ENCODE measurements at places on chromosomes 3 and 15.

- no peak for DNase-seq
These were observed 25.0 kb downstream of the SEC61A1 start for GRCh38 chr3:128077202-128077624.

DNA sequence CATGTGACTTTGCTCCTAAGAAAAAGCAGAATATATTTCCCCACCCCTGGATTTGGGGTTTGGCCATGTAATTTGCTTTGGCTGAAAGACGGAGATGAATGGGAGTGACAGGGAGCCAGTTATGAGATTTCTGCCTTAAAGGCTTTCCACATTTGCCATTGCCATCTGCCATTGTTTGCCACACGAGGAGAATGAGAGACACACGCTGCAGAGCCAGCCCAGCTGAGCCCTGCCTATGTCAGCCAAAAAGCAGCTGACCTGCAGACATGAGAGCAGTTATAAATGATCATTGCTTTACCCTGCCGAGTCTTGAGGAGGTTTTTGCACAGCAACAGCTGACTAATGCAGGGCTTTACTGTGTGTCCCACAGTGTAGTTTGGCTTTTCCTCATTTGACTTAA, 40.6 kb upstream of the RFTN1 start:
- no peak for DNase-seq

DNA sequence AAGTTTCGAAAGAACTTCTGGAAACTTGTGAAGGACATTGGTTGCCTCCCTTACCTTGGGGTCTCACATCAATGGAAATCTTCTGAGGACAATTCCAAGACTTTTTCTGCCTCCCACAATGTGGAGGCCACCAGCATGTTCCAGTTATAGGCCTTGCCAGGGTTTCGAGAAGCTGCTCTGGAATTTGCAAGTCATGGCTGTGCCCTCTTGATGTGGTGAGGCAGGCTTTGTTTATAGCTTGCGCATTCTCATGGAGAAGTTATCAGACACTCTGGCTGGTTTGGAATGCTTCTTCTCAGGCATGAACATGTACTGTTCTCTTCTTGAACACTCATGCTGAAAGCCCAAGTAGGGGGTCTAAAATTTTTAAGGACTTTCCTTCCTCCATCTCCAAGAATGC, 4.1 kb downstream of the CXCR6 start:
- DNase-seq: no peak

DNA sequence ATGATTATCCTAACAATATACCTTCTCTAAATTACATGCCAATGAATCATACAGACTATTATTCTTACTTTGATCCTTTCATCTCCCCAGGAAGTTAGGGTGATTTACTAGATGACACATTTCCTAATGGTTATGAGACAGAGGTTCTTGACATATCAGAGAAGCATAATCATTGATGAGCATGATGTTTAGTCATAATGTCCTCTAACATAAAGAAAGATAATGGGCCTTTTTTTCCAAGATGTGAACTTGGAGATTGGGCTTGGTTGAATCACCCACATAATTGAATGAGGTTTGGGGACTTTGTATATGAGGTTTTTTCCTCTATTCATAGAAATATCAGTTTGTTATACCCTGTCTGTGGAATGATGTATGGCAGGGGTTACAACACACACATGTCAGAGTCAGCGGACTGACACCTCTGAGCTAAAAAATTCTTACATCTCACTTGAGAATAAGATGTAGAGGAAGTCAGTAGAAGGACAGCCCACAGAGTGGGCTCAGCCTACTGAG, 69.7 kb upstream of the DCBLD2 start:
- DNase-seq: no peak

GRCh38 chr3:138717348-138717747, 108.8 kb downstream of the FAIM start:
- no peak for DNase-seq

GRCh38 chr3:157058392-157059071, 101.4 kb downstream of the CCNL1 start:
- no peak for DNase-seq

DNA sequence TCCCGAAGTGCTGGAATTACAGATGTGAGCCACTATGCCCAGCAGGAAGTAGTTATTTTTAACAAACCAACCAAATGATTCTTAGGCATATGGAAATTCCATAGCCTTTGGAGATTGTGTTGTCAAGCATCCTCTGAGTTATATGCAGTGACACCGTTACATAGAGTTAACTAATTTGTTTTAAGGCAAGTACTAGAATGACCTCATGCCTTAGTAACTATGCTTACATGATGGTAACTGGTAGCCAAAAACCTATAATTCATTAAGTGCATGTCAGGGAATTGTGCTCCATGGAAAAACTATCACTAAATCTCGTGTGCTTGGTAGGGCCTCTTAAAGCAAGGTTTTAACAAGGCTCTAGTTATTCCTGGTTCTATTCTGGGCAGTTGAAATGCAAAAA, 392.8 kb downstream of the TUSC7 start:
- no peak for DNase-seq

DNA sequence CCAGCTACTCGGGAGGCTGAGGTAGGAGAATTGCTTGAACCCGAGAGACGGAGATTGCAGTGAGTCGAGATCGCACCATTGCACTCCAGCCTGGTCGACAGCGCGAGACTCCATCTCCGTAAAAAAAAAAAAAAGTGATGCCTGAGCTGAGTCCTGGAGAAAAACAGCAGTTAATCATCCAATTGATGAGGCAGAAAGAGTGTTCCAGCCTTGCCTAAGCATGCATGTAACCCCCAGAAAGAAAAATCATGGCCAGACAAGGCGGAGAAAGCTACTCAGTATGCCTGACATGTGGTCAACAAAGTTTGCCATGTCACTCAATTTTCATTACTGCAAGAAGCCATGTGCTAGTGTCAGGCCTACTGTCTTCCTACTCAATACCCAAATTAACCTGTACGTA, 593.1 kb upstream of the MDFIC2 start:
- DNase-seq: no peak

DNA sequence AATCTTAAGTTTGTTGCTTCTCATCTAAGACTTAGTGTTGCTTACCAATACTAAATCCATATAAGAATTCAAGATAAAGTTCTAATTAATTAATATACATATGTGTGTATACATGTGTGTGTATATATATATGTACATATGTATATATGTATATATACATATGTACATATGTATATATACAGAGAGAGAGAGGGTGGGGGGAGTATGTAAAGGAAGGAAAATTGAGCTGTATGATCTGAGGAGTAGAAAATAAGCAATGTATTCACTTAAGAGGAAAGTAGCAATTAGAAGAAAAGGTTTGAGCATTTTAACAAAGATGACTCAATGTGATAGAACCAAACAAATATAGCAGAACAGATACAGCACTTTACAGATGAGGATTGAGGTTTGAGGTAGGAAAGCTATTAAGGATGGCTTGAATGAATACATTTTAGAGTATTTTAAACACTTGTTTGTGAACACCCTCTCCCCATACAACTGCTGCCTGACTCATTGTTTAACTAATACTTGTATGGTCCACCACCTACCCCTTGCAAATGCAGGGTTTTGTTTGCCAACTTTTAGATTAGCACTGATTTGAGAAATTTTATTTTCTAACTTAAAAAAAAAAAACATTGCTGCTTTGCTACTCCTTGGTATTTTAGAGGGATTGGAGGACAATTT, 681.1 kb upstream of the CADM2 start:
- DNase-seq: no peak

DNA sequence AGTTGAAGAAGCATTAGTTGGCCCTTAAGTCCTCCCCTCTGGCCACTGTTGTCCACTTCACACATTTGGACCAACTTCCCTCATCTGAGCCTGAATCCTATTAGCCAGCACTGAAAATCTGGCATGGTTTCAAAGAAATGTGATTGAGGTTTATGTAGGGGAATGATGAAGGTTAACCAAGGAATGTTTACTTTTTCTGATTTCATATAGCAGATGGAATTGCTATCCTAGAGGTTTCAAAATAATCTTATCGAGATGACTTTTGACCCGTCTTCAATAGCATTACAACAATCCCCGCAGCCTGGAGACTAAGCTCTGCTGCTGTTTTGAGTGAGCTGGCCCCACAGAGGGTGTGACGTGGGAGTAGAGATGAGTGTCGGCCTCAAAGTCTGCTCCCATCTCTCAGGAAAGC, 200.8 kb upstream of the IL12A start:
- no peak for DNase-seq

DNA sequence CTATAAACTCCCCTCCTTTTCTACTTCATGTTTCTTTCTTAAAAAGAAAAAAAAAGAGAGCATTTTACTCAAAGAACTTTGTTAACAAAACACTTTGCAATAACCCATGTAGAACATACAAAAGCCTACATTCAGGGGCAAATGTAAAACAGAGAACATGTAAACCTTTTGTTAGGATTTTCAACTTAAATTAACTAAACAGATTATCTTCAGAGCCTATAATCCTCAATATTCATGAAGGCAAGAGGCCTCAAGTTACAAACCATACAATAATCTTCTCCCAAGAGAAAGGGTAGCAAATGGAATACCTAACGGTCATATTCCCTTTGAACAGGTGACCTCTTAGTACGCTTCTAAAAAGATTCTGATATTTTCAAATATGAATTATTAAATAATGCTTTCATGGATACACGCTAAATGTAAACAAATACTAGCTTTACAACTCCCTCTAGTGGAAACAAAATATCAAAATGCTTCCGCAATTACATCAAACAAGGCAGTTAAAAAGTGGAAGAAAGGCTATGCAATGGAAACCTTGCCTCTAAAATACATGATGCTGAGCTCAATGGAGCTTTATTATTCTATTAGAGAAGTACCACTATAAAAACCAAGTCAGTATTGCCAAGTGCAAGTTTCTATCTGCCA, 9.9 kb downstream of the CEP152 start:
- no peak for DNase-seq

DNA sequence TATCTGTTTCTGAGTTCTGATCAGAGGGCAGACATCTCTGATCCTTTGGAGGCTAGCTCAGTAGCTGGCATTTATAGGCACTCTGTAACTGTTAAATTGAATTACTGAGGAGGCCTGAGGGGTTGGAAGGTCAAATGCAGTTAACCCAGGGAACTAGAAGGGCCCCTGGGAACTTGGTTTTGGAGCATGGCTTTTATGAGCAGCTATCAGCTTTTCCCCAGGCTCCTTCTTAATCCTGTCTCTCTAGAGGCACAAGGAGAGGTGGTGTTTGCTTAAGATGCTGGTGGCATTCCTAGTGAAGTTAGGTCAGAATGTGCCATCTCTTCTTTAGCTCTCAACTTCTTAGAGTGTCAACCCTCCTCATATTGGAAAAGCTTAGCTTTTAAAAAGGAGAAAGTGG, 128.9 kb downstream of the LPP start:
- no peak for DNase-seq

DNA sequence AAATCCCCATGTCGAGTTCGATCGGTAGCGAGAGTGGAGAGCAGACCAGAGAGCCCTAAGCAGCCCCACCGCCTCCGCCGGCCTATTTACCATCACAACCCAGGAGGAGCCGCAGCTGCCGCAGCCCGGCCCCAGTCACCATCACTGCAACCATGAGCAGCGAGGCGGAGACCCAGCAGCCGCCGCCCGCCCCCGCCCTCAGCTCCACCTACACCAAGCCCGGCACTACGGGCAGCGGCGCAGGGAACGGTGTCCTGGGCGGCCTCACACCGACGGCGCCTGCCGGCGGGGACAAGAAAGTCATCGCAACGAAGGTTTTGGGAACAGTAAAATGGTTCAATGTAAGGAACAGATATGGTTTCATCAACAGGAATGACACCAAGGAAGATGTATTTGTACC, 89.5 kb upstream of the TPM1 start:
- DNase-seq: no peak

DNA sequence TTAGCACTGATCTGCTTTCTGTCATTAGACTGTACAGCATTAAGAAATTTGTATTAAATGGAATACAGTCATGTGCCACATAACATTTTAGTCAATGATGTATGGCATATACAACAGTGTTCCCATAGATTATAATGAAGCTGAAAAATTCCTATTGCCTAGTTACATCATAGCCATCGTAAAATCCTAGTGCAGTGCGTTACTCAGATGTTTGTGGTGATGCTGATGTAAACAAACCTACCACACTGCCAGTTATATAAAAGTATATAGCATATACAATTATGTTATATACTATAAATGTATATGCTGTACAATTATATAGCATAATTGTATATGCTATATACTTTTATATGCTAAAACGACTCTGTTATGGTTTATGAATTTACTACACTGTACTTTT, 41.7 kb downstream of the APH1B start:
- DNase-seq: no peak

DNA sequence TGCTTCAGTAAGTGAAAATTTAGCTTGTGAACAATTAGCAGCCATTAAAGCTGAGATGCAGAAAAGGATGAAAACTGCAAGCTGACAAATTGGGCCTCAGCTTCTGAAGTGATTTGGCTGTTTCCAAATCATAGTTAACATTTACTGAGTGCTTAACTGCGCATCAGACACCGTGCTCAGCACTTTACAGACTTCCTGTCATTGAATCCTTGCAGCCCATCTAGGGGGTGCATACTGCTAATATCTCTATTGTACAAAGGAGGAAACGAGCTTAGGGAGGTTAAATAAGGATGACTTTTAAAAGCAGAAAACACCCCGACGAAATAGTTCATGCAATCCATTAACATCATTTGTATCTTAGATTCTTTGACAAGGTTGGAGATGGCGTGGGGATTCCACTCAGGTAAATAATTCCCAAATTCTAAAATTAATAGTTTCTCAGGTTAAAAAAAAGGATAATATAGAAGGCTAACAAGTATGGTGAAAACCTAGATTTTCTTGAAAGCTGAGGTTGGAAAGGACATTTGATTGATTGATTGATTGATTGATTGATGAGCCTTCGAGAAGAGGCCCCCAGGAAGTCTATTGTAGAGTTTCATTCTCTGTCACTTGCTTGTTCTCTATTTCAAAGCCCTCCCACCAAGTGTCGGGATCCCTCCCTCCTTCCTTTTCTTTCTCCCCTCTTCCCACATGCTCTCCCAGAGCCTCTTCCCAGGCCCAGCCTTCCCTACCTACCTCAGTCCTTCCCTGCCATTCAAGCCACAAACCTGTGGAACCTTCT, 23.5 kb upstream of the EPHB3 start:
- no peak for DNase-seq

GRCh38 chr15:68440136-68440535, 8.2 kb upstream of the ITGA11 start:
- DNase-seq: no peak

DNA sequence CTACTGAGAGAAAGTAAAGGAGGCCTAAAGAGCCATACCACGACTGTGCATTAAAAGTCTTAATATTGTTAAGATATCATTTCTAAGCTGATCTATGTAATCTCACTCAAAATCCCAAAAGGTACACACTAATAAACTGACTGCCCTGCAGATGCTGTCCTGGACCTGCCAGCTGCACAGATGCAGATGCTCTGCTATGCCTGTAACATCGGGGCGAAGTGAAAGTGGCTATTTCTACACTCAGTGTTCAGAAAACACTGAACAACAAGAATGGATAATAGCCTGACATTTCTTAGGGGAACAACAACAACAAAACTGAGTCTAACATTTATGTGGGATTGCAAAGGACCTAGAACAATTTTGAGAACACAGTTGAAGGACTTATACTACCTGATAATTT, 31.9 kb downstream of the RAD18 start:
- no peak for DNase-seq

- no peak for DNase-seq
These were observed 295.6 kb downstream of the GAP43 start for GRCh38 chr3:115918900-115919299.

Data from right lung (tissue), 10 donors.